ENCODE measurements at places on chromosomes 13 and 19.
A peak's percentile ranks its signal among the peaks of the same experiment; 100 is the strongest.

- DNase-seq, result no peak
Observed at GRCh38 chr19:45901912-45902650, at the start of gene MYPOP. TSS of gene MYPOP (minus strand) at chr19:45902613. CDS start at chr19:45901773, 840 bp downstream.

DNA sequence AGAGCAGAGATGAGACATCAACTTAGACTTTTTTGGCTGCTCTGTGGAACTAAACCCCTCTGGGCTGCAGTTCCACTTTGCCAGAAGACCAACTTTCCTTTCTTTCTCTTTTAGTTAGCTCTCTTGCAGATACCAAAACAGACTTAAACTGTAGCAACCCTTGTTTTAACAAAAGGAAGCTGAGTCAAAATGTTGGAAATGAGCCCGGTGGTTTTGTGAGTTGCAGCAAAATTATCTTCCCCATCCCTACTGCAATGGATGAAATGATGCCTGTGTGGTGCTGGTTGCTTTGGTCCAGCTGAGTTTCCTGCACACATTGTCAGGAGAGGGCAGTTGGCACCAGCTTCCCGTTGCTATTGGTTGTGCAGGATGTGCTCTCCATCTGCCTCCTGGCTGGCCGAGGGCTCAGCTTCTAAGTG is 115.3 kb downstream of the LRCH1 start:
- DNase-seq, result no peak

GRCh38 chr13:44739539-44739938 is 163.4 kb upstream of the TSC22D1 start:
- DNase-seq, result no peak

GRCh38 chr13:99909836-99910619 is 61.5 kb downstream of the ZIC5 start:
- DNase-seq, result peak; percentile 79

GRCh38 chr19:11373166-11373884 is 1.1 kb upstream of the SWSAP1 start:
- peak; percentile 55 for DNase-seq

GRCh38 chr13:98774776-98775175 is 22.3 kb upstream of the SLC15A1 start:
- no peak for DNase-seq

DNA sequence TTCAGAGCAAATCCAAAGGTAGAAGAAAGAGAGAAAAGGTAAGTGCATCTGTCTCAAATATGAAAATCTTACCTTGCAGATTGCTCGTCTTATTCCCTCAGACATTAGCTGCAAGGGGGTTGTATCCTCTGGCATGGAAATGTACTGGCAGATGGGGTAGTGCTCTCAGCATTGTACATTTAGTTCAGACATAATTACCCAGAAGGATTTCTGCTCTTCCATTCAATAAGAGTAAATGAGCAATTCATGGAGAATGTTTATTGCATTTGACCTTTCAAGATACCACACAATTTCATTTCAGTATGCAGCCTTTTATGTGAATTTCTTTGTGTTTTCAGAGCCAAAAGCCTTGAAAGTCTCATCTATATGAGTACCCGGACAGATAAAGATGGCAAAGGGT is 63.8 kb downstream of the SCEL start:
- peak; percentile 71 for DNase-seq

DNA sequence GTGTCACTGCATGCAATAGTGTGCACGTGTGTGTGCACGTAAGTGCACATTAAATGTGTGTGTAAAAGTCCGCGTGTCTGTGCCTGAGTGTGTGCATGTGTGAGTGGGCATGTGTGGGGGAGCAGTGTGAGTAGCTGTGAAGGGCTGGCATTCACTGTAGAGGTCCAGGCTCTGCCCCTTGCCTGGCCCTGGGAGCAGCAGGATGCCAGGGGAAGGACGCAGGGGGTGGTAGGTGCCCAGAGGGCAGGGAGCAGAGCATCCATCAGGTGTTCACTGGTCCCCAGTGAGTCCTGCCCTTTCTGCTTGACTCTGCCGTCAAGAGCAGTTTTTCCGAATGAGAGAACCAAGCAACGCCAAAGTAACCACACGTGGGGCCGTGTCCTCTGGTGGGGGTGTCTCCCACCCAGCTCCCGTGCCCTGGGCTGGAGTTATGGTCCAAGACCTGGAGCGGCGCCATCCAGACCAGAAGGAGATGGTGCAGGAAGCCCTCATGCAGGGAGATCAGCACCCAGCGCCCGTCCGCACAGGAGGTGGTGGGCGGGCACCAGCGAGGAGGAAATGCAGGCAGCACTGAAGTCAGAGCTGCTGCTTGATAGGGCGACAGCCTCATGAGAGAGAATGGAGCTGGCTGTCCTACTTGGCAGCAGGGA is 68.5 kb downstream of the TEX29 start:
- no peak for DNase-seq

DNA sequence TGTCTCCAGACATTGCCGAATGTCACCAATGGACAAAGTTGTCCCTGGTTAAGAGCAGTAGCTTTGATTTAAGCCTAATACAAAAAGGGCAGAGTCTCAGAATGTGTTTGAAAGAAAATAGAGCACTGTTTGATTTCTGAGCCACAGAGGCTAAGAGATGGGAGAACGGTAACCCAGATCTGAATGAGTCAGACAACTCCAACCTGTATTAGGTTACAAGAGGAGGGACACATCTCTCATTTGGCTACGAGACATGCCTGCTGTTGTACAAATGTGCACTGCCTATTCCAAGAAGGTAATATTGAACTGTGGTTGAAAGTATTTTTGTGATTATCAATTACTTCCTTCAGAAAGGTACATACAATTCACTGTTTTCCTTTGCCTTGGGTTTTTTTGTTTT is 4.9 kb upstream of the HSPH1 start:
- DNase-seq, result no peak

GRCh38 chr13:99215184-99215830 is 14.7 kb downstream of the UBAC2 start:
- no peak for DNase-seq

GRCh38 chr19:18969931-18970659 is 29.1 kb upstream of the HOMER3 start:
- no peak for DNase-seq

GRCh38 chr13:22062478-22063205 is 391.8 kb downstream of the FGF9 start:
- no peak for DNase-seq

DNA sequence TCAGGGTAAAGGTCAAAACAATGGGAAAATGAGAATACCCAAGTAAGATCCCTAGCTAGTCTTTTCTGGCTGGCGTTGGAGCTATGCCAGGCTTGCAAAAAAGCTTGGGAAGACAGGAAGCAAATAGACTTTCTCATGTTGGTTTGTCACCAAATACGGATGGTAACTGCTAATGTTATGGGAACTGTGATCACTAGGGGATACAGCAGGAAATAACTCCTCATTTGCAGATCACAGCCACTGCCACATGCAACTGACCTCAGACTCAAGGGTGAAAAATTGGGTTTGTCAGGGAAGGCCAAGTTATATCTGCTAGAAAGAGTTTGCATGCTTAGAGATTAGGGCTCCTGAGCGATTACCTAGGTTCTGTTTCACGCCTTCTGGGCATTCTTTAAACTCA is 162.9 kb downstream of the NHLRC3 start:
- DNase-seq, result no peak

DNA sequence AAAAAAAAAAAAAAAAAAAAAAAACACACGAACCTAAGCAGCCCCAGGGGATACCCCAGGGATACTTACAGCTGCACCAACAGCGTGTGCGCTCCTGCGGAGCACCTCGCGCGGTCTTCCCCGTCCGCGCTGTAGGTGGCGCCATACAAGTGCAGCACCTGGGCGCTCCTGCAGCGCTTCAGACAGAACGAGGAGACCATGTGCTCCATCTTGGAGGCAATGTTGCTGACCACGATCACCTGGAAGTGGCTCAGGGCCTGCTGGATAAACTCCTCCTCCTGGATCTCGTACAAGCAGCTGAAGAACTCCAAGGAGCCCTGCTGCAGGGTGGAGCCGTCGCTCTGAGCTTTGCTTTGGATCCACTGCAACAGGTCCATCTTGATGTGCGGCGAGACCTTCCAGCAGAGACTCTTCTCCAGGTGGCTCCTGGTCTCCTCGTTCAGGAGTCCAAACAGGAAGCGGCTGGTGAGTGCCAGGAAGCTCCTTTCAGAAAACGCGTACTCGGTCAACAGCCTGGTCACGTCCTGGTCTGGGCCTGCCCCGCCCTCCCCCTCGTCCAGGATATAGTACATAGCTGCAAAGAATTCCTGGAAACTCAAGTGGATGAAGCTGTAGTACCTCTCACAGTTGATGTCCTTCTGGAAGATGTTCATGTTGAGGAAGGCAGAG is 14.5 kb downstream of the NLRP12 start:
- no peak for DNase-seq

GRCh38 chr19:58568453-58569130 is 4.5 kb downstream of the MZF1 start:
- no peak for DNase-seq

DNA sequence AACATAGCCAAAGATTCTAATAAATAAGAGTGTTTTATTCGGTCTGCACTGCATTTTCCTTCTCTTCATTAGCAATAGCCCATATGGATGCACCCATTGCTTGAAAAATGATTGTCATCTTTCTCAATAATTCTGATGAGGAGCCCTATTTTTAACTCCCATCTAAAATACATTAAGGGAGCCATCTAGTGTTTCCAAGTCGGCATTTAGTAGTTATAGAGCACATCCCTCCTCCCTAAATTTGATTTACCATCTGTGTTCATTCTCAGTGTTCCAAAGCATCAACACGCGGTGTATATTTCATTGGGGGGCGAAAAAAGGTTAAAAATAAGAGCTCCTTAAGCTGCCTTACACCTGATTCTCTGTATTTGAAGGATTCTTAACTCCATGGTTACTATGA is 119.2 kb upstream of the IPO5 start:
- no peak for DNase-seq

DNA sequence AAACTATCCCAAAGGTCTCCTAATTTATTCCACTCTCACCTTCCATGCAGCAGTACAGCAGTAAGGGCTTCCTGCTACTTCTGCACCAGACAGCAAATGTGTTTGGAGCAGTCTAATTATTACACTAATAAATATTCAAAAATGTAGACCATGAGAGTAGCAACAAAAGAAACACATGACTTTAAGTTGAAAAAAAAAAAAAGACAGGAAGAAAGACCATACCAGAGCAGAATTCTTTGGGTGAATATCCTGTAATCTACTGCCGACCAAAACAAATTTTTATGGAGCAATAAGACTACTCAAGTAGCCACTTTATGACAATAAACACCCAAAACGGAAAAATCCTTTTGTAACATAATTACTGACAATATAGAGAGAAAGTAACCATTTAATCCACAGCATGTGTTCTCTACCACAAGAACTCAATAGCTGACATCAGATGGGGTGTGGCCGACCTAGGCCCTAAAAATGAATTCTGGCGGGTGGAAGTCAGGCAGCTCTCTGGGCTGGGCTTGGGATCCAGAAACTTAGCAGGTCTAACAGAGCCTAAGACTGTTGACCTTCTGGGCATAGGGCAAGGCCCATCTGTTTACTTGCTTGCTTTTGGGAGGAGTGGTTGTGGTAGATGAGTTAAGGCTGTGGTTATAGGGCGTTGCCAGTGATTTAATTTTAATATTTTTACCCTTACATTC is 4.6 kb downstream of the KLF12 start:
- DNase-seq, result no peak

DNA sequence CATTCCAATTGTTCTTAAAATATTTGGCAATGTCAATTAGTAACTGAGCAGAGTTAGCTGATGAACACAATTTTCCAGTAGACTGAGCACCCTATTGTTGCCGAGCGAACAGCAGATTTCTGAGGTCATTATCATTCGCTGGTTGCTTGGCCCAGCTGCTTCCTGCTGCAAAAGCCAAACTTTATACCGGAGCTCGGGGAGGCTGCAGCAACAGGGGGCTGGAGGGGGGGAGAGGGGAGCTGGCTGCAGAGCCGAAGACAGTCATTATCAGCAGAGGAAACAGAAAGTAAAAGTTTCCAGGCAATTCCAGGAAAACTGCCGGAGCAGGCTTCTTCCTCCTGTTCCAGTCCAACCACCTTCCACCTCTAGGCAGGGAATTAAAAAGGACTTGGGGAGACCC is 77.9 kb downstream of the ZNF536 start:
- DNase-seq, result no peak

GRCh38 chr13:83876546-83876945 is 5.7 kb downstream of the SLITRK1 start:
- no peak for DNase-seq

GRCh38 chr19:50290775-50291174 is 38.4 kb downstream of the KCNC3 start:
- no peak for DNase-seq

- no peak for DNase-seq
Observed at GRCh38 chr13:20349564-20350381, 117.7 kb upstream of the GJB6 start.

DNA sequence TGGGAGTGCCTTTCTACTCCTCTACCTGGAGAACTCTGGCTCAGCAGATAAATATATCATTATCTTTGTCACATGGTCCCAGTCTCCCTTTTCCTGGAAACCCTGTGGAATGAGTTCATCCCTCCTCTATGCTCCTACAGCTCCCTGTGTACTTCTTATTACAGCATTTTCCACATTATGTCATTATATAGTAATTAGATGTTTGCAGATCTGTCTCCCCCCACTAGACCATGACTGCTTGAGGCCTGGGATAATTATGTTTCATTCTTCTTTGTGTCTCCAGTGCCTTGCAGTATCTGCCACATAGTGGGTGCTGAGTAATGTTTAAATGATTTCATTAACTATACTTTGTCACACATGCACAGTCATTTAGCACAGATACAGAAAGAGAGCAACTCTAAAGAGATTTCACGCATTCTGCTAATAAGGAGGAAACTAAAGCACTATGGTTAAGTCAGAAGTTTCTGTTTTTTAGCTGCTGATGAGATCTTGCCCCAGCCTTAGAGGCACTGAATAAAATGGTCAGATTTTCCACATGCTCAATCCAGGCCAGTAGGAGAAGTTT is 66.1 kb upstream of the DIAPH3 start:
- no peak for DNase-seq

DNA sequence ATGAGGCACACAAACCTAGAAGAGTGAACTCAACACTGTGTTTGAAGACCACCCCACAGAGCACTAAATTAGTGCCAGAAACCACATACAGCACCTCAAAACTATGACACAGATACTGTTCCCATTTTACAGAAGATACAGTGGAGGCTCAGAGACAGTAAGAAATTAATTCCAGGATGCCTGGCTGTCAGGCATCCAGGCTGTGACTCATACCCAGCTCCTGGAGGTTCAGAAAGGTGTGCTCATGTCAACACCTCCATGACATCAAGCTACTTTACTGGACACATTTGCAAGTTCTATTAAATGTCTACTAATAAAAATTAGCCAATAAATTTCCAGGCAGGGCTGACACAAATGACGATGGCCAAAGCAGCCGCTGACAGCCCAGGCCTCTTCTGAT is 176.3 kb downstream of the ABCC4 start:
- no peak for DNase-seq
